ENCODE measurements at places on chromosomes 5 and 9.
A peak's percentile ranks its signal among the peaks of the same experiment; 100 is the strongest.

GRCh38 chr5:68225911-68226545 lies 10.5 kb downstream of the PIK3R1 start:
- DNase-seq: peak; percentile 97

DNA sequence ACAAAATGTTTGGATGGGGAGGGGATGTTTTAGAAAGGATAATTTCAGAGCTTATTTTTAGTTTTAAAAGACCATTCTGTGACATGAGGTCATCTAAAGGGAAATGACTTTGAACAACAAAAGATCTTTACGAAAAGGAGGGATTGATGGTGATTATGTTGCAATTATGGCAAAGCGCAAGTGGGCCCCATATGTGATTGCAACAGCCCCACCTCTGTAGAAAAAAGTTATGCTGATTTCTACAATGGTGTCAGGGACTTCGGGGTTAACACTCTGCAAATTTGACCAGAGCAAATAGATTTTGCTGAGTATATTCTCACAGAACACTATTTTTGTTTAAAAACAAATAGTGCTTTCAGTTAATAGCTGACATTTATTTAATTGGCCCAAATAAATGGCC lies 312.8 kb downstream of the NSG2 start:
- DNase-seq: no peak

DNA sequence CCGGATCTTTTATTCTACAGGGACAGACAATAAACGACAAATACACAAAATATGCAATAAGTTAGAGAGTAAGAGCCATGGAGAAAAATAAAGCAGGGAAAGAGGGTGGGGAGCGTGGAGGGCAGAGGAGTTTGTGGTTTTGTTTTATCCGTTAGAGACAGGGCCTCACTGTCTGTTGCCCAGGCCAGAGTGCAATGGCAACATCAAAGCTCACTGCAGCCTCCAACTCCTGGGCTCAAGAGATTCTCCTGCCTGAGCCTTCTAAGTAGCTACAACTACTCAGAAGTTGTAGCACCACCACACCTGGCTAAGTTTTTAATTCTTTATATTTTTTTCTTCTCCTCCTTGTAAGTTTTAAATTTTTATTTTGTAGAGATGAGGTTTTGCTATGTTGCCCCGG lies 54.5 kb upstream of the CTNNA1 start:
- no peak for DNase-seq

DNA sequence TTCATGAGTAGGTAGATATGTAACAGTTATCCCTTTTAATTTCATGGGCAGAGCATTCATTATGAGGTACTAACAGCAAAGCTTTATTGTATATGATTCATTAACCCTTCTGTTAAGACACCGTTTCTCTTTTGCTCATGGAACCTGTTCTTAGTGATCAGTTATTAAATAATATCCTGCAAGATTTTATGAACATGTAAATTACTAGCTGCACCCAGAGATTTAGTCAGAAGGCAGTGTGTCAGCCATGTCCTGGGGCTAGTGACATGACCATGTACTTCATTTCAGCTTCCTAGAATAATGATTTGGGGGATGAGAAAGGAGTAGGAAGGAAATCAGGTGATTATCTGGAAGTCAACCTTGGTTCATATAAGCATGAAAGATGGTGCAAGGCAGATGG lies 7.0 kb downstream of the MAST4 start:
- no peak for DNase-seq

- DNase-seq: peak; percentile 3
These were observed 255.9 kb downstream of the GABRG2 start for GRCh38 chr5:162323466-162323865.

DNA sequence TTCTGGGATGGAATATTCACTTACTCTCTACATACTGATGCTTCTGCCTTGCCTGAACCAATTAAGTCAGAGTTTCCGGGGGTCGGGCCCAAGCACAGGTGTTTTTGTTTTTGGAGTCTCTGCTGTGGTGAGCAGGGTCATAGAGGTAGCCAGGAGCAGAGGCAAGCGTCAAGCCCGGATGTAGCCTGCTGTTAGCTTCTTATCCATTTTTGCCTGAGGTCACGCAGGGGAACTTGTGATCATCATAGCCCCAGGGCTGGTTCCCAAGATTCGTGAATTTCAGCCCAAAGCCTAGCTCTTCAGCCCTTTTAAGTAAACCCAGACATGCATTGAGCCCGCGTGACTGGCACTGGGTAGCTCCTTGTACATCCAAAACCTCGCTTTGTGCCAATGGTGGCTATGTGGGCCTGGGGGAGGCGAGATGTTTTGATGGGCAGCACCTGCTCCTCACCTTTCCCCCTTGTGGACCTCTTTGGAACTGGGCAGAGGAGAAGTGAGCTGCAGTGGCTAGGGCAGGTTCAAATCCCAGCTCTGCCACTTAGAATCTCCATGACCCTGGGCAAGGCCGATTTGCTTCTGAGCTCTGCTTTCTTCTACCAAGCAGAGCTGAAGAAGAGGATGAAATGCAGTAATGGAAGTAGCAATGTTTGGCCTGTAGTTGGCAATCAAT lies 33.7 kb downstream of the FGF18 start:
- DNase-seq: no peak

GRCh38 chr5:152125661-152126205 lies 201.1 kb upstream of the GLRA1 start:
- DNase-seq: no peak

DNA sequence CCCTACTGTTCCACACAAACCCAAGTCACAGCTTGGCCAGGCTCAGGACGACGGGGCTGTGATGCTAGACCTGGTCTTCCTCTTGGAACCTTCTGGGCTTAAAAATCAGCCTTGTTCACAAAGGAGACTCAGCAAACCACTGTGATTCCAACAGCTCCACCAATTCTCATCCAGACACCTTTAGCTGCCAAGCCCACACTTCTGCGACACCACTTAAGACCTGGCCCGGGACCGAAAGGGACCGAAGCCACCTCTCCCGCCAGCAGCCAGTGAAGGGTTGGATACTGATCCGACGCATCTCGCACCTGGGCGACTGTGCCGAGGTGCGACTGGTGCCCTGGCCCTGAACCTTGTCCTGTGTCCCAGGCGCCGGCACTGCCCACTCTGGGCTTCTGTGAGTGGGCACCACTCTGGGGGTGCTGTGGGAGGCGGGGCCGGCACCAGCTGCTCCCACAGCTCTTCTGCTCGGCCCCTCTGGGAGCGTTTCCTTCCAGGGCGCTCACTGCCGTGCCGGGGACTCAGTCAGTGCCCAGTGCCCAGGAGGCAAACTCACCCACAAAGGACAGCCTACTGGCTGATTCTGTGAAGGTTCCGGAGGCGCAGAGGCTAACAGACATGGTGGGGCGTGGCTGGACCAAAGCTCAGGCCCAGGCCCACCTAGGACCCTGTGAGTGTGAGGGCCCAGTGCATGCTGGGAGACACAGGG lies 50.9 kb downstream of the EXD3 start:
- no peak for DNase-seq

DNA sequence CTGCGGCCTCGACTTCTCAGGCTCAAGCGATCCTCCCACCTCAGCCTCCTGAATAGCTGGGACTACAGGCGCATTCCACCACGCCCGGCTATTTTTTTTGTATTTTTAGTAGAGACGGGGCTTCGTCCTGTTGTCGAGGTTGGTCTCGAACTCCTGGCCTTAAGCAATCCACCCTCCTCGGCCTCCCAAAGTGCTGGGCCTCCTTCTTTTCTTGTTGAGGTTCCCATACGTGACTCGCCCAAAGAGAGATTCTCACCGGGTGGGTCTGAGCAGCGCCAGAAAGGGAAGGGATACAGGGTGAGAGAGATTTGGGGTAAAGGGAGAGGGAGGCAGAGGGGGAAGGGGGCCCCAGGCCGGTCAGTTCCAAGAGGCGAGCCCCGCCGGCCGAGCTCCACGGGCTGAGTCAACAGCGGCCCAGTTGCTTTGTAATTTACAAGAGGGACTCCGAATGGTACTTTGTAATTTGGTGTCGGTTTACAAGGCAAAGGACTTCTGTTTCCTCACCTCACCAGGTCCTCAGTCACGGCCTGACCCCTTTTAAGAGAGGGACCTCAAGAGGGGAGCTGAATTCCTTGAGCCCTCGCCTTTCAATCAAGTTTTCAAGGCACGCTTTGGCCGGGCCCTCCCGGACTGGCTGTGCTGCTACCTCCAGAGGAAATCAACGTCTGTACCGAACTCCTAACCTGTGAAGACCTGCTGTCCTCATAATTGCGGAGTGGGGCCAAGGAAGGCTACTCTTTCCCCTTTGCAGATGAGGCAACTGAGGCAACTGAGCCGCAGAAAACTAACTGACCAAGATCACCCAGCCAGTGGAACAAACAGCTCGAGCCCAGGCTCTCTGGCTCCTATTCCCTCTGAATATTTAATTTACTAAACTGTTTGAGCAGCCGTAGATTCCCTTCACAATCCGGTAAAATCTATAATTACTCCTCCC lies 3.3 kb upstream of the DMRT2 start:
- DNase-seq: no peak

DNA sequence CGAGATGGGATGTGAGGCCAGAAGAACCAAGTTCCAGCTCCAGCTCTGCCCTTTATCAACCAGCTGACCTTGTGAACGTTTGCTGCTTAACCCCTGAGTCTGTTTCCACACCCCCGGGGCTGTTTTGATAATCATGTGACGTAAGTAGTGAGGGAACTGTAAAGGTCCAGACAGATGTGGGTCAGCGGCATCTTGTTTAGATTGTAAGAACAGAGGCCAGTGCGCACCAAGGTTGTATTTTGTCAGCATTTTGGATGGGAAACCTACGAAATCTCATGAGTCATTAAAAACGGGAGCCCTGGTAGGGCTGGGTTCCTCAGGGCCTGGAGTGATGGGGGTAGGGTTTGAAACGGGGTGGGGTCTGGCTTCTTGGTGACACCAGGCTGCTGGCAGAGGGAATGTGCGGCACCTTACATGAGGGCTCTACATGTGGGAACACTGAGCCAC lies 13.8 kb upstream of the COL15A1 start:
- DNase-seq: no peak

DNA sequence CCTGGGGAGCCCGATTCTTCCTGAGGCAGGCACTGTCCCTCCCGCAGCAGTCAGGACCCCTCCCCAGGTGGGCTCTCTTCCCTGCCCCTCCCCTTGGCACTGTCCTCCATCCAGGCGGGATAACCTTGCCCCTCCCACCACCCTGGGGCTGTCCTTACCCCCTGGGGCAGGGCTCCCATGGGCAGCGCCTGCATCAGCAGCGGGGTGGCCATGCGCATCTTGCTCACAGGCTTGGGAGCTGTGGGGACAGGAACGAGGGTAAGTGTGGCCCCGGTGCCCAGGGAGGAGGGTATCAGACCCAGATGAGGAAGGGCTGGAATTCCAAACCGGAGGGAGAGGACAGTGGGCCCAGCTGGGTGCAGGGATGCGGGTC lies 6.0 kb downstream of the CD74 start:
- DNase-seq: no peak

GRCh38 chr9:130972277-130972956 lies 33.4 kb upstream of the FIBCD1 start:
- DNase-seq: no peak

GRCh38 chr9:87610200-87611155 lies 112.8 kb downstream of the DAPK1 start:
- DNase-seq: no peak

DNA sequence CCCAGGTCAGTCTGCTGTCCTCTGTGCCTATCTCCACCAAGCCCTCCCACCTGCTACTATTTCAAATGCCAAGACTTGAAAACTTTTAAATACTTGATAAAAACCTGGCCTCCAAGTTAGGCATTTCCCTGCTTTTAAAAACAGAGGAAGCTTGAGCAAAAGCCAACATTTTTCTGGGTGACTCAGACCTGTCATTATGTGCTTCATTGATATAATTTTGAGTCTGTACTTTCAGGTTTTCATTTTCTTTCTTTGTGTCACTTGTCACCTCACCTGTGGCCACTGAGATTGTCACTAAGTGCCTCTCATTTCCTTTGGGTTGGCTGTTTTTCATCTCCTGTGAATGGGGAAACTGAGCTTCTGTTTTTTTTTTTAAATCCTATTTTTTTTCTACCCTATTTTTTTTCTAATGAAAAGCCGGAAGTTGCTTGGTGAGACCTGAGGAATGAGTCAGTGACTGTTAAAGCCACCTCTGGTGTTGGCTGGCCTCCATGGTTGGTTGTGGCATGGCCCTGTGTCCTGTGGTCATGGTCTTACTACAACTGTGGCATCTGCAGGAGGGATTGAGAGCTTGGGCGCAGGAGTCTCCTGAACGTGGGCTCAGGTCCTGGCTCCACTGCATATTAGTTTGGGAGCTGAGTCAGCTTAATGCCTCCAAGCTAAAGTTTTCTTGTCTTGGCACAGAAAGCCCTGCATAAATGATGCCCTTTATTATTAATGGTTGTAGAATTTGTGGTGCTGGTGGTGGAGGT lies 56.7 kb downstream of the ARHGAP26 start:
- DNase-seq: no peak

- no peak for DNase-seq
These were observed 299.4 kb downstream of the PSAT1 start for GRCh38 chr9:78596346-78596745.

GRCh38 chr9:6564868-6565267 lies 80.7 kb downstream of the GLDC start:
- DNase-seq: no peak

DNA sequence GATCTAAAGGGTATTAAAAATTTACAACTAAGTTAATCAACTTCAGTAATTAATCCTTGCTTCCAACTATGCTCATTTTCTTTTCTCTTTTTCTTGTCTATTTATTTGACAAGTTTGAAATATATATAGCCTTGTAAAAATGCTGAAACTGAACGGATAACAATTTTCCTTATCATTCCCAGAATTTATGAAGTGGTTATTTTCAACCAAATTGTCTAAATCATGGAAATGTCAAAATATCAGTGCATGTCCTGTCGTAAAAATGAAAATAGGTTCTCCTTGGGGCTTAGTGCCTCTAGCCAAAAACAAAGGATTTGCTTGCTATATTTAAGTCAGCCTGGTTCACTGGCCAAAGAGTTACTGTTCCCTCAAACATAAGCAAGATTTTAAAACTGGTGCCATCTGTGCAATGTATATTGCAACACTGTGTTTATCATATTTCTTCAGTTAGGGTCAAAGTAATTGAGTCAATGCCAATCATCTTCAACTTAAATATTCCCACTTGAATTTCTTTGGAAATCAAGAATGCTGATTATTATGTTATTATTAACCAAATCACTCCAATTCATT lies 798.3 kb downstream of the MAT2B start:
- DNase-seq: no peak

GRCh38 chr5:172766287-172767108 lies 4.5 kb downstream of the DUSP1 start:
- peak; percentile 71 for DNase-seq
